ENCODE measurements at places on chromosomes 13 and 19.

DNA sequence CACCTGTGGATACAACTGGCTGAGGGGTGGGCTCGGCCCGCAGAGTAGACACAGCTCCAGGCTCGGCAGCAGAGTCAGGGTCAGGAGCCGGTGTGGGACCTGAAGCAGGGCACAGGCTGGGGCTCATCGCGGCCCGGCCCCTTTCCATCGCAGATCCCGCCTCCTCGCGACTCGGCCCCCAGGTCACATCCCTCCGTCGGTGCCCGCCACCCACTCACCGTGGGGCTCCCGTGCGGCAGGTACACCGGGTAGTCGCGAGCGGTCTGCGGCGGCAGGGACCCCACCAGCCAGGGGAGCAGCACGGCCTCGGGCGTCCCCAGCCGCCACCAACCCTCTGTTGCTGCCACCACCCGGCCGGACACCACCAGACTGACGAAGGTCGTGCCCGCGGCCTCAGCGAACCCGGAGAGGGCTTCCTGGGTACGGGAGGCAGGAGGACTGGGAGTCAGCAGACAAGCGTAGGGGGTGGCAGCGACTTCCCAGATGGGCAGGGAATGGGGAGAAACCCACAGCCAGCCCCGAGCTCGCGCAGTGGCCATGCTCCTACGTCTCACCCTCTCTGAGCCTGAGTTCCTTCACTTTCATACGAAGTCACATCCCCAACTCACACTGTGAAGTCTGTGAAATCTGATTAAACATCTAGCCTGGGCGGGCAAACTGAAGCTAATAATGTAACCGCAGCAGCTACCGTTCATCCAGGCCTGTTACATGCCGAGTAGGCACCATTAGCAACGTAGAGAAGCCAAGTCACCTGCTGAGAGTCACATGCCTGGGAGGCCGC, 3.7 kb downstream of the FUZ start:
- DNase-seq = peak; percentile 34

GRCh38 chr13:51618626-51619025, 34.4 kb downstream of the WDFY2 start:
- DNase-seq = no peak

DNA sequence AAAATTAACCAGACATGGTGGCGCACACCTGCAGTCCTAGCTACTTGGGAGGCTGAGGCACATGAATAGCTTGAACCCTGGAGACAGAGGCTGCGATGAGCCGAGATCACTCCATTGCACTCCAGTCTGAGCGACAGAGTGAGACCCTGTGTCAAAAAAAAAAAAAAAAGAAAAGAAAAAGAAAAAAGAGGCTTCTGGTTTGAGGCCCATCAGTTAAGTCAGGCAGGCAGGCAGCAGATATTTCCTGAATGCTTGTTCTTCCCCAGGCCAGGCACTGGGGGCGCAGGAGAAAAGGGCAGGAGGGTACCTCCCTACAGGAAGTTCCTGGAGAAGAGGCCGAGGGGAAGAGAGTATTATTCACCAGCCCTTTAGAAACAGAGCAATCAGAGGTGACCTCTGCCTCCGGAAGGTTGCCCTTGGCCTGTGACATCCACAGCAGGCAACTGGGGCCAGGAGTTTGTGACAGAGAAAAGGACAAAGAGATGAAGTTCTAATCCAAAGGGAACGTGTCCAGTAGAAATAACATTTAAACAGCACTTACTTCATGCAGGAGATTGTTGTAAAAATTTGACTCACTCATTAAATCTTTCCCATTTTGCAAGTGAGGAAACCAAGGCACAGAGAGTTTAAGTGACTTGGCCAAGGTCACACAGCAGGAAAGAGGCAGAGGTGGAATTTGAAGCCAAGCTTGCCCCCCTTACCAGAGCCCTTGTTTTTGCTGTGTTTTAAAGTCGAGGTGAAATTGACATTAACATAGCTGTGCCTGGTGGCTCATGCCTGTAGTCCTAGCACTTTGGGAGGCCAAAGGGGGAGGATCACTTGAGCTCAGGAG, 4.3 kb upstream of the RLN3 start:
- no peak for DNase-seq

GRCh38 chr19:23512151-23512925, 117.1 kb upstream of the ZNF91 start:
- no peak for DNase-seq

DNA sequence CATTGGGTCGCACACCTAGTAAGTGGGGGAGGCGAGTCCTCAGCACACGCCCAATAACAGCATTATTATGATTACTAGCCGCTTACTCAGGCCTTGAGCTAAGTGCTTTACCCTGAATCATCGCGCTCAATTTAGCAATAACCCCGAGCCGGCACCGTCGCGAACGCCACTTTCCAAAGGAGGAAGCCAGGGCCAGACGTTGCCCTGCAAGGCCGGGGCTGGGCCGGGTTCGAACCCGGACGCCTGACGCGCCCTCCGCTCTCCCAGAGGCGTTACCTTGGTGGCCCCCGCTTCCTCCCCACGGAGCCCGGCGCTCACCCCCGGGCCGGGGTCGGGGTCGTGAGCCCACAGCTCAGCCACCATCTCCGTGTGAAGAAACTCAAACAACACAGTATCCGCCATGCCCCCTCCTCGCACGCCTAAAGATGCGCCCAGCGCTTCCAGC, at the start of gene TRAPPC6A:
TRAPPC6A (minus strand) TSS at position 421 of the 445 bp plus-strand sequence; CDS start at position 402, 19 bp downstream.
- DNase-seq = no peak

DNA sequence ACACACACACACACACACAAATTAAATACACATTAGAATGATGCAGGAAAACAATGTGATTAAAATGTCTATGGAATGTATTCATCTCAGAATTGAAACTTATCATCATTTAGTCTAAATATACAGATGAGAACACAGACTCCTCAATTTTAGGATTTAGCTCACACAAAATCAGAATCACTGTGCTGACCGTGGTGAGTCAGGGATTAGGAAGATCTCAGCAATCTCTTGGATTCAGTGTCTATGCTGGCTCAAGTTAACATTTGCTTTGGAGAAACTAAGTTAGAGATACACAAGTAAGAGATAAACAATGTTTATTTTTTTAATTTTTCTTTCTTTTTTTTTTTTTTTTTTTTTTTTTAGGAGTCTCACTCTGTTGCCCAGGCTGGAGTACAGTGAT, 323.6 kb downstream of the KLF12 start:
- no peak for DNase-seq

GRCh38 chr13:36774931-36775330, 44.1 kb upstream of the RFXAP start:
- no peak for DNase-seq

GRCh38 chr19:892243-892893, 619 bp downstream of the MED16 start:
- no peak for DNase-seq

DNA sequence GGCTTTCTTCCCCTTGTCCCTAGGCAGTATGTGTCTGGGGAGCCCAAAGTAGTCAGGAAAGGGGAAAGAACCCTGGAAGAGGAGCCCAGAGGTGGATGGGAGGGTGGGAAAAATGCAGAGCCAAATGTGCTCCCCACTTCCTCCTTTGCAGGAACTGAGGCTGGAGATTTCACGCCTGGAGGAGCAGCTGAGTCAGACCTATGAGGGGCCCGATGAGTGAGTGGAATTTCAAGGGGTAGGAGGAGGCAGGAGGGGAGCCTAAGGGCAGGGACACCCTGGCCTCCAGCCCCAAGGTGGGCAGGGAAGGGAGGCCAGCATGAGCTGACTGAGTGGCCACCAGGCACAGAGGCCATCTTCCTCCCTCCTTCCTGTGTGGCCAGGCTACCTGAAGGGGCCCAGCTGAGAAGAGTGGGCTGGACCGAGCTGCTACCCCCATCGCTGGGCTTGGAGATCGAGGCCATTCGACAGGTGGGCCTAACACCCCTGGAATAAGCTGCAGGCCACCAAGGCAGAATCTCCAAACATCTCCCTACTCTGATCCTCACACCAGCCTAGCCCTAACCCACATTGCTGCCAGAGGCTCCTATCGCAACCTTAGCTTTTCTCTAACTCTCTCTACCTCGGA, 14.3 kb downstream of the PTH2 start:
- no peak for DNase-seq

- DNase-seq = no peak
These were observed 67.6 kb upstream of the TDRD3 start for GRCh38 chr13:60329221-60329923.

GRCh38 chr13:80048802-80049201, 292.1 kb downstream of the SPRY2 start:
- DNase-seq = peak; percentile 2

GRCh38 chr19:30865511-30865910, 483.7 kb downstream of the TSHZ3 start:
- no peak for DNase-seq

DNA sequence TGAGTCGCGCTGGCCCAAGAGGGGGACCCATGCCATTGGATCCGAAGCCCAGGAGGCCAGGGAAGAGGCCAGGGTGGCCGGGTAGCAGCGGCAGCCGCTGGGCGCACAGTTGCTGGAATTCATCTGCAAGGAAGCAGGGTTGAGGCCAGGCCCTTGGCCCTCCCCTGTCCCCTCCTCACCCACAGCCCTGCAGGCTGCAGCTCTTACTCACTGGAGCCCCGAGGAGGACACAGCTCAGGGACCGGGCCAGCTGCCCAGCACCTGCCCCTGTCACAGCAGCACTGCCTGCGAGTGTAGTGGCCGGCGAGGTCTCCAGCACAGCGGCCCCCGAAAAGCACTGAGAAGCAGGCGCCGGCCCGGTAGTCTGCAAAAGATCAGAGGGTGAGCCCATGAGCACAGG, 11.2 kb downstream of the FBN3 start:
- no peak for DNase-seq

DNA sequence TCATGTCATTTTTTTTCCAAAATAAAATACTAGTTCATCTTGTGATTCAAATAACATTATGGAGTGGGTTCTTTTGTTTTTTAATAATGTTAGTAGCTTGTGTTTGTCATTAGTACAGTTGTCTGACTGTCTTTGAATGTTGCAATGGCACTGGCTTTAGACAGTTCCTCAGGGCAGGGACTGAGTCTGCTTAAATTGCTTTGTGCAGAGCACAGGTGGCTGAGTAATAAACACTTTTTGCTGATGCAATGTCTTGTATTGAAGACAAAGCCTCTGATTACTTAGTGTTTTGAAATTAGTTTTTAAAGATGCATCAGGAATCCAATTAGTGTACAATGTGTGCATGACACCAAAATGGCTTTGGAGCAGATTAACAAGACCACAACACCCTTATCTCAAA, 88.7 kb upstream of the PCDH9 start:
- no peak for DNase-seq

DNA sequence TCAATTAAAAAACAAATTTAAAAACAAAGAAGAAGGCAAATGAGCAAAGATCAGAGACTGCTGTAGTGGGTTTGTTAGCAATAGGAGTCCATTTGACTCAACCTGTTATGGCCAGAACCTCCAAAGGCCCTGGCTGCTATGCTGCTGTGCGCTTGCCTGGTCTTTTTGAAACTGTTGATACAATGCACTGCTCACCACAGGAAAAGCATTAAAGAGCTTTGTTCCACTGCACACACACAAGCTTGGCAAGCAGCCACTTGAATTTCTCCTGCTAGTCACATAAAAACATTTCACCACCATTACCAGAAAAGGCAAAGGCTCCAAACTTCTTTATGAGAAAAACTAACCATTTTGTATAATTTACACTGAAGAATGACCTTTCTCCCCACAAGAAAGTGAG, 132.2 kb downstream of the FREM2 start:
- DNase-seq = no peak

GRCh38 chr19:23949611-23950010, 34.9 kb downstream of the ZNF726 start:
- no peak for DNase-seq

- DNase-seq = no peak
These were observed 48.6 kb downstream of the NLRP12 start for GRCh38 chr19:53775524-53775923.
